Body of pancreas (tissue), 4 donors: ENCODE measurements at places on chromosomes 5 and 9. TPM values are rescaled to one million over a fixed set of nuclear protein-coding genes. Genes with fewer than 3 reads are reported as not detected.

DNA sequence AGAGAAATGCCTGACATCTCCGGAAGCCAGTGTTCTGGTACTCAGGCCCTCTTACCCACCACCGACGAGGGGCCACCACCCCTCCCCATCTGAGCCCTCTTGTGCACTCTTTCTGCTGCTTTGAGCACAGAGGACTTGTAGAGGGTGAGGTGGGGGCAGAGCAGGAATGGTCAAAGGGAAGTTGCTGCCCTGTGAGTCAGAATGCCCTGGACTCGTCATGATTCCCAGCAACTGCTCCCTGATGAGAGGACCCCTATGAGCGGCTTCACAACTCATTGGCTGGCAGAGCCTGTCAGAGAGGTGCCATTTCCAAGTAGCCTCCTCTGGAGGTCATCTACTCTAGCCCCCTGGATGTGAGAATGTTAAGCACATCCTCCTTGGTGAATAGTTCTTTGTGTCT lies 845 bp downstream of the ECSCR start:
- H3K27ac ChIP-seq, result no peak overlapping the region
- H3K4me3 ChIP-seq, result no peak overlapping the region
- H3K4me1 ChIP-seq, result peaks cover 8% of the 10 kb centered on the region

GRCh38 chr5:118984602-118985001 lies 3.7 kb downstream of the DTWD2 start:
- H3K4me1 ChIP-seq, result peaks cover 20% of the 10 kb centered on the region
- no peaks in the 10 kb centered on the region for H3K27me3 ChIP-seq
- no peak overlapping the region for H3K4me3 ChIP-seq
- no peak for DNase-seq
- H3K27ac ChIP-seq, result no peak overlapping the region

DNA sequence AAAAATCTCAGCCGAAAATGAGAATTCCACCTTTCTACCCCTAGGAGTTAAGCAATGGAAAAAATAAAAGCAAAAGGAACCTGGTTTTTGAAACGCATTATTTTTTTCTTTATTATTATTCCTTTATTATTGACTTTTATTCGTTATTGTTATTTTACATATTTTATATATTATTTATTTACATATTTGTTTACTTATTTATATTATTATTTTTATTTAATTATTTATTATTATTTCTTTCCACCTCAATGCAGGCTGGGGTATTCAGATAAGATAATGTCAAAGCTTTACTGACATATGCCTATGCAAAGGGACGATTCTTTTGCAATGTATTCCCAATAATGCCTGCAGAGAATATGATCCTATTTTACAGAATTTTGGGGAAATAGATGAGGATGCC lies 16.7 kb downstream of the UGT3A2 start:
- H3K4me3 ChIP-seq, result no peak overlapping the region
- H3K36me3 ChIP-seq, result no peaks in the 10 kb centered on the region
- no peaks in the 10 kb centered on the region for H3K4me1 ChIP-seq
- H3K27ac ChIP-seq, result no peak overlapping the region

GRCh38 chr5:126624534-126624933 lies 23.8 kb downstream of the PHAX start:
- no peaks in the 10 kb centered on the region for H3K27me3 ChIP-seq
- peak overlapping the region; percentile 5 for H3K27ac ChIP-seq
- H3K36me3 ChIP-seq, result no peaks in the 10 kb centered on the region
- no peak for DNase-seq

- H3K27ac ChIP-seq, result no peak overlapping the region
- DNase-seq, result no peak
- H3K4me1 ChIP-seq, result no peaks in the 10 kb centered on the region
Observed at GRCh38 chr9:7223981-7224380, 466.2 kb downstream of the KDM4C start.

DNA sequence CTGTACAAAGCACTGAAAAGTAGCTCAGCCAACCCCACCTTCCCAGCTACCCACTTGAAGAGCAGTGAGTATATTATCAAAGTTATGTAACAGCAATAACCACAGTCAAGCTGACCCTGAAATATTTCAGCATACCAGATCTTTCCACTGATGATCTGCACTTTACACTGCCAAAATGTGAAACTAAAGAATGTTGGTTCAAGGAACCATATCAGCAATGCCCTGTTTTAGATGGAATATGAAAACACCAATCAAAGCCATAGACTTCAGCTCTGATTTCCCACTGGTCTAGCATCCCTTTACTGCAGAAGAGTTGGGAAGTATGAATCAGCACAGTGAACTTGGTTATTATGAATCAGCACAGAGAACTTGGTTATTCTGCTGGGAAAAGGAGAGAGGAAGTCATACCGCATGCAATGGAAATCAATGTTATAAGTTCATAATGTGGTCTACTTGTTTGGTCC lies 20.0 kb downstream of the CEMIP2 start:
- peaks cover 17% of the 10 kb centered on the region for H3K4me1 ChIP-seq
- no peak overlapping the region for H3K27ac ChIP-seq
- no peaks in the 10 kb centered on the region for H3K27me3 ChIP-seq
- no peaks in the 10 kb centered on the region for H3K36me3 ChIP-seq

DNA sequence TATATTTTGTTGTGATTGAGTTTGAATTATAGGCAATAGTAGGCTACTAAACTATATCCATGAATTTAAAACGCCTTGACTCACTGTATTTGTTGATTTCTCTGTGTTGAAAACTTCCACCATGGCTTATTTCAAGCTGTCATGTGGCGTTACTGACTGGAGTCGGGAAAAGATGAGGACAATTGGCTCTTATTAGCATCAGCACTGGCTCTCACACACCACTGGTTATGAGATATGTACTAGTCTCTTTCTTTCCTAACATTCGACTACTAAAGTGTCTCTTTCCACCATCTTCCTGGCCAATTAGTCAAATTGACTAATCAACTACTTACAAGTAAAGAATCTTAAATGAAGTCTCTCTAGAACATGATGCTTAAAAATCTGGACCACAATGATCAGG lies 9.1 kb upstream of the DAB2 start:
- H3K4me3 ChIP-seq, result no peak overlapping the region
- peak overlapping the region; percentile 3 for H3K27ac ChIP-seq
- no peaks in the 10 kb centered on the region for H3K36me3 ChIP-seq
- no peaks in the 10 kb centered on the region for H3K27me3 ChIP-seq
- H3K4me1 ChIP-seq, result peaks cover 9% of the 10 kb centered on the region

GRCh38 chr5:12910641-12911040 lies 1006.4 kb upstream of the CTNND2 start:
- H3K4me3 ChIP-seq, result no peak overlapping the region
- no peak for DNase-seq
- H3K36me3 ChIP-seq, result no peaks in the 10 kb centered on the region
- H3K27me3 ChIP-seq, result no peaks in the 10 kb centered on the region
- no peak overlapping the region for H3K27ac ChIP-seq

GRCh38 chr9:130931508-130932254 lies 7.4 kb downstream of the FIBCD1 start:
- no peak overlapping the region for H3K27ac ChIP-seq
- DNase-seq, result no peak
- H3K36me3 ChIP-seq, result no peaks in the 10 kb centered on the region

DNA sequence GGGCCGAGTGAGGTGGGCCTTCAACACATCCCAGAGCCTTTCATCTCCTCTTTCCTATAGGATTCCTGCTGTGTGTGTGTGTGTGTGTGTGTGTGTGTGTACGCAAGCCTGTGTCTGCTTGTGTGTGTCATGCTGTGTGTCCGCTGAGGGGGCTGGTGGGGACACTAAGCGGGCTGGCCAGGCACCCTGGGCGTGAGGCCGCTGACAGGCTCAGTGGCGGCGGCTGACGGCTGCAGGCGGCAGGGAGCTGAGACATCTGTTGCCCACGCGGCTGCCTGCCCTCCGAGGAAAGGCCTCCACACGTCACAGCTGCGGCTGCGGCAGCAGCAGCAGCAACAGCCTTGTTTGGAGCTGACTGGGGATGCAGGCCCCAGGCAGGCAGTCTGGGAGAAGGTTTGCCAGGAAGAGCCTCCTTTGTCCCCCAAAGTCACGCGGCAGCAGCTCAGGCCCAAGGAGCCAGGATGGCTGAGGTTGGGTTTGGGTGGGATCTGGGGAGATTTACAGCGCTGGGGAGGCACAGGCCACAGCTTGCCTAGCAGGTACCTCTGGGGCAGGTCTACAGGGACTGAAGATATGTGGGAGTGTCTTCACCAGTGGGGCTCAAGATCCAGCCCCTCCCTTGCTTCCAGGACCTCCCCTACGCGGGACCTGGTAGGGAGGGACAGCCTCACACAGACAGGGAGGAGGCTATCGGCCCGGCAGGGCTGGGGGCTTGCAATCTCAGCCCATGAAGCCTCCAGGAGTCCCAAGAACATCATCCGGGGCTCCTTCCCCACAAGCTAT lies 1.8 kb downstream of the PDLIM4 start:
- H3K27ac ChIP-seq, result no peak overlapping the region
- H3K4me3 ChIP-seq, result no peak overlapping the region
- peak; percentile 54 for DNase-seq
- H3K4me1 ChIP-seq, result peaks cover 24% of the 10 kb centered on the region
- H3K36me3 ChIP-seq, result no peaks in the 10 kb centered on the region

- no peak for DNase-seq
- no peak overlapping the region for H3K27ac ChIP-seq
- H3K27me3 ChIP-seq, result no peaks in the 10 kb centered on the region
Observed at GRCh38 chr5:167057665-167058064, 1233.8 kb upstream of the WWC1 start.

- H3K36me3 ChIP-seq, result no peaks in the 10 kb centered on the region
- no peak for DNase-seq
- no peak overlapping the region for H3K27ac ChIP-seq
- no peaks in the 10 kb centered on the region for H3K27me3 ChIP-seq
Observed at GRCh38 chr5:26470439-26470838, 567.9 kb downstream of the CDH9 start.

DNA sequence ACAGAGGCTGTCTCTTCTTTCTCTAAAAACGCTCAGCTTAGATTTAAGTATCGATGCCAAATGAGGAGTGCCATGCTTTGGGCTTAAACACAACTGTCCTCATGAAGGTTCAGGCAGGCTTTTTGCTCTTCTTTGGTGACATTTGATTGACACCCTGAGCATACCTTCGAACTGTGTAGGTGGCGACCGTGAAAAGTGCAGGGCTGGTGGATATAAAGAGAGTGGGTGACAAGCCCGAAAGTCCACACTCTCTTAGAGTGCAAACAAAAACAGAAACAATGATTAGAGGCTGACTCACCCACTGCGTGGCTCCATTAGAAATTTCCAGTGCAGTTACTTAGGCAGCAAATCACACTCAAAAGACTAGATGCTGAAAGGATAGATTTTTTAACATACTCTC lies 141.7 kb downstream of the SYK start:
- H3K4me3 ChIP-seq, result no peak overlapping the region
- DNase-seq, result no peak
- H3K27me3 ChIP-seq, result no peaks in the 10 kb centered on the region
- H3K4me1 ChIP-seq, result no peaks in the 10 kb centered on the region
- H3K27ac ChIP-seq, result no peak overlapping the region

GRCh38 chr9:99373912-99374311 lies 151.8 kb downstream of the SEC61B start:
- H3K4me1 ChIP-seq, result peaks cover 1% of the 10 kb centered on the region
- H3K36me3 ChIP-seq, result no peaks in the 10 kb centered on the region
- no peak for DNase-seq
- no peak overlapping the region for H3K27ac ChIP-seq

GRCh38 chr5:90131383-90132133 lies 278.0 kb downstream of the CETN3 start:
- no peak overlapping the region for H3K27ac ChIP-seq
- no peaks in the 10 kb centered on the region for H3K27me3 ChIP-seq
- peaks cover 4% of the 10 kb centered on the region for H3K4me1 ChIP-seq
- H3K36me3 ChIP-seq, result no peaks in the 10 kb centered on the region
- no peak for DNase-seq

GRCh38 chr9:1055166-1055565 lies 5.0 kb downstream of the DMRT2 start:
- no peak overlapping the region for H3K4me3 ChIP-seq
- H3K27me3 ChIP-seq, result peaks cover 41% of the 10 kb centered on the region
- H3K36me3 ChIP-seq, result no peaks in the 10 kb centered on the region
- H3K4me1 ChIP-seq, result peaks cover 23% of the 10 kb centered on the region

DNA sequence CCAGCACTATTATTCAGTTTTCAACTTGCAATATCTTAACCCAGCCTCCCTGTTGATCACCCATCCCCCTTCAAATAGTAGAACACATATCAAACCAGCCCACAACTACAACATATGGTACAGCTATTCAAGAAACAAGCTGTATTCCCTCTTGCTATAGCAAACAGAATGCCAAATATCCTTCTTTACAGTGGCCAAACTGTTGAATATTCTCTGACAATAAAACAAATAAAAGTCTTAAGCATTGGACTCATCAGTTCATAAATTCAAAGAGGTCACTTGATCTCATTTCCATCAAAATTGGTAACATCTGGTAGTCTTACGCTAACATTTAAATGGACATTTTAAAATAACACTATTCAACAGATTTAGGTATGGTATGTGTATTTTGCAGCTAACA lies 350.8 kb downstream of the EFNA5 start:
- no peak overlapping the region for H3K27ac ChIP-seq
- no peak for DNase-seq
- H3K4me1 ChIP-seq, result no peaks in the 10 kb centered on the region
- H3K27me3 ChIP-seq, result no peaks in the 10 kb centered on the region
- H3K4me3 ChIP-seq, result no peak overlapping the region

GRCh38 chr9:124980431-124980830 lies 39.5 kb upstream of the GOLGA1 start:
- no peaks in the 10 kb centered on the region for H3K4me1 ChIP-seq
- H3K36me3 ChIP-seq, result no peaks in the 10 kb centered on the region
- H3K27ac ChIP-seq, result no peak overlapping the region
- H3K27me3 ChIP-seq, result no peaks in the 10 kb centered on the region
- DNase-seq, result no peak

- H3K4me1 ChIP-seq, result no peaks in the 10 kb centered on the region
- H3K27me3 ChIP-seq, result no peaks in the 10 kb centered on the region
- H3K27ac ChIP-seq, result no peak overlapping the region
- H3K36me3 ChIP-seq, result no peaks in the 10 kb centered on the region
- no peak for DNase-seq
Observed at GRCh38 chr5:164002214-164002613, 496.8 kb downstream of the MAT2B start.

DNA sequence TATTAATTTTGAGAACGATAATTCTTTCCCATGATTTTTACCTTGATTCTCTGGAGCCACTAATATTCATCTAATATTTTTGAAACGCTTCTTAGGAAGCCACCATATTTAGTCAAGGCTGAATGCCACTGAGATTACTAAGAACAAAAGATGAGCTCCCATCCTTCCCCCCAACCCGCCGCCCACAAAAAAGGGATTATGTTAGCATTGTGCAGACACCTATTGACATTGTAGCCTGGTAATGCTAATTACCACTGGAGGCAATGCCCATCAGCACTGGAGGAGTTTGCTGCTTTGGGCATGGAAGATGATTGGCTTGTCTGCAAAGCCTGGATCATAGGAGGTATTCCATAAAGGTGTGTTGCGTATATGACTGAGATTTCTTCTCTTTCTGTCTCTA lies 739.1 kb upstream of the WWC1 start:
- no peak for DNase-seq
- H3K36me3 ChIP-seq, result no peaks in the 10 kb centered on the region
- H3K4me1 ChIP-seq, result no peaks in the 10 kb centered on the region
- no peak overlapping the region for H3K27ac ChIP-seq

- no peaks in the 10 kb centered on the region for H3K36me3 ChIP-seq
- H3K27me3 ChIP-seq, result no peaks in the 10 kb centered on the region
- H3K4me1 ChIP-seq, result peaks cover 25% of the 10 kb centered on the region
- peak; percentile 45 for DNase-seq
Observed at GRCh38 chr5:150138551-150139265, 16.9 kb downstream of the PDGFRB start.

GRCh38 chr9:80664327-80665210 lies 1024.8 kb downstream of the TLE1 start:
- no peak overlapping the region for H3K4me3 ChIP-seq
- no peak for DNase-seq
- no peaks in the 10 kb centered on the region for H3K4me1 ChIP-seq
- no peaks in the 10 kb centered on the region for H3K36me3 ChIP-seq

The SPATA31A3 gene
- not detected for total RNA-seq

The ARHGEF28 gene
- total RNA-seq, result 67.2 TPM

The LOX gene
- 6.6 TPM for total RNA-seq

The OBP2B gene
- total RNA-seq, result not detected

The KCNIP1 gene
- 0.99 TPM for total RNA-seq

The TMOD1 gene
- total RNA-seq, result 16.1 TPM
